ENCODE measurements at places on chromosomes 2 and 18.
A peak's percentile ranks its signal among the peaks of the same experiment; 100 is the strongest.

DNA sequence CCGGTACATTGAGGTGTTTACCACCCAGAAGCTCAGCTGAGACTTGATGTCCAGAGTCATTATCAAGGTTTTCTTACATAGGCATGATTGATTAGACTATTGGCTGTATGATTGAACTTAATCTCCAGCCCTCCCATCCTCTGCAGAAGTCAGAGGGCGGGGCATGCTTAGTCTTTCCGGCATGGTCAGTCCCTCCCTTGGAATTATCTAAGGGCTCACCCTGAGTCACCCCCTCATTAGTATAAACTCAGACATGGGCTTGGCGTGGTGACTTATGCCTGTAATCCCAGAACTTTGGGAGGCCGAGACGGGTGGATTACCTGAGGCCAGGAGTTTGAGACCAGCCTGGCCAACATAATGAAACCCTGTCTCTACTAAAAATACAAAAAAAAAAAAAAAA is 243.9 kb downstream of the VAPA start:
- DNase-seq = no peak

GRCh38 chr18:32889615-32890593 is 117.1 kb upstream of the KLHL14 start:
- DNase-seq = no peak

- DNase-seq = no peak
These were observed 5.2 kb downstream of the COPS8 start for GRCh38 chr2:237090906-237091305.

- DNase-seq = no peak
These were observed 136.7 kb downstream of the BCL2 start for GRCh38 chr18:63182861-63183260.

DNA sequence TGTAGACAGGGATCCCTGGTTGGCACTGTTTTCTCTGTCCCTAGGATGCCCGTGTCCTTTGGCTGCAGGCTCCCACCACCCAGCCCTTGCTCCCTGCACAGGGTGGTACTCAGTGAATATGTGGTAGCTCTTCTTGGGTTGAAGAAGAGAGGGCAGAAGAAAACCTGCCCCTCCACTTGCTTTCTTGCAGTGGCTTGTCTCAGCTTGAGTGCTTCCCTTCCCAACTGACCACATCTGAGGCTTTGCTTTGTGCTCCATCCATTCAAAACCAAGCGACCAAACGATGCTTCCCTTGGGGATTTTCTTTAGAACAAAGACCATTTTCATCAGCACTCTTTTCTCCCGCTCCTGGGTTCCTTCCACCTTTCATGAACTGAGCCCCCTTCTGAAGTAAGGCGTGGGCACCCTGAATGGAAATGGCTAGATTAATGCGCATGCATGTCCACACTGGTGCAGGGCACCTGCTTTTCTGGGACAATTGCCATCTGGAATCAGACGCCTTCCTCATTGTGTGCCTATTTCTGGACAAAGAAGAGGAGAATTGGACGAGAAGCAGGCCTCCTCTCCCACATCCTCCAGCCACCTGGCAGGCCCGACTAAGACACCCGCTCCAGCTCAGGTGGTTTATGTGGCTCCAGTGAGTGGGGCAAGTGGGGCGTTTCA is 59.1 kb downstream of the ARL4C start:
- no peak for DNase-seq

DNA sequence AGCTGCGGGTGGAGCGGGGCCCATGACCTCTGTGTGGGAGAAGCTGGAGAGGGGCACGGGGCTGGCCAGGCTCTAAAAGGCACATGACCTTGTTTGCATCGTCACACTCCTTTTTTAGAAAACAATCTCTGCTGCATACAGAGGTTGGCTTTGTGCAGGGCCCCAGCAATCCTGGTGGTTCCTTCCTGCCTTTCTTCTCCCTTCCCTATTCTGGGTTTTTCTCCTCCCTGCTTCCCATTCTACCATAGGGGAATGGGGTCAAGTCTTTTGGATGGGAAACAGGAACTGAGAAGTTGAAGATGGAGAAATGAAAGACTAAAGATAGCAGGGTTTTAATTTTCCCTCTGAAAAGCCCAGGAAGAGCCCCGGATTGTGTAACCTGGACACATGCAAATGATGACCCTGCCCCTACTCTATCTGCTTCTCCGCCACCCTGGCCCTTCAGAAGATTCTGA is 53.9 kb downstream of the ASAP2 start:
- peak; percentile 87 for DNase-seq

DNA sequence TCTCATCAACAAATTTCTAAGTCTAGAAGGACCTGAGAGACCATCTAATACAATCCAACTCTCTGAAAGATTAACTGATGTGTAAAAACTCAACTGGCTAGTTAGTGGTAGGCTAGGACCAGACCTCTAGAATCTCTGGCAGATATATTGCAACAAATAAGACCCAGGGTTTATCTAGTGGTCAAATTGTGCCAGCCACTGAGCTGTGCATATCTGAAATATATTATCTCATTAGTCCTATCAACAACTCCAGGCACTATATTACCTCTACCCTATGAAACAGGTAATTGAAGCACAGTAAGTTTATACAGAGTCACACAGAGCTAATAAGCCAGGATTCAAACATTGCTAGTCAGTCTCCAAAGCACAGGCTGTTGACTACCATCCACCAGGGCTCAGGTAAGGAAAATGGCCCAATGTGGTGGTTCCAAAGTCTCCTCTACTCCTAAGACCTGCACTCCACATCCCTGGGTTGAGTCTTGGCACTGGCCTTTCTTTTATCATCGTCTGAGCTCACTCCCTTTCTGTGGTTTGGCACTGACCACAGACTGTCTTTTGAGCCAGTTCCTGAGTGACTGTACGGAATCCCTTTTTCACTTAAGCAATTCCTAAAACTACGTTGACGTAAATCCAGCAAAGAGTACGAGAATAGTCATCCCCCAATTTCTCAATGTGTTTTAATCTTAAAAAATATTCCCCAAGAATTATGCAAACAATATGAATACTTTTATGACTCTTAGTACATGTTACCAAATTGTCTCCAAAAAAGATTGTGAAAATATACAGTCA is 11.9 kb upstream of the PID1 start:
- peak; percentile 80 for DNase-seq

- DNase-seq = no peak
These were observed 486.1 kb upstream of the UBE2E3 start for GRCh38 chr2:180494286-180494685.

- peak; percentile 69 for DNase-seq
These were observed 2.0 kb downstream of the NAGK start for GRCh38 chr2:71070294-71071093.

DNA sequence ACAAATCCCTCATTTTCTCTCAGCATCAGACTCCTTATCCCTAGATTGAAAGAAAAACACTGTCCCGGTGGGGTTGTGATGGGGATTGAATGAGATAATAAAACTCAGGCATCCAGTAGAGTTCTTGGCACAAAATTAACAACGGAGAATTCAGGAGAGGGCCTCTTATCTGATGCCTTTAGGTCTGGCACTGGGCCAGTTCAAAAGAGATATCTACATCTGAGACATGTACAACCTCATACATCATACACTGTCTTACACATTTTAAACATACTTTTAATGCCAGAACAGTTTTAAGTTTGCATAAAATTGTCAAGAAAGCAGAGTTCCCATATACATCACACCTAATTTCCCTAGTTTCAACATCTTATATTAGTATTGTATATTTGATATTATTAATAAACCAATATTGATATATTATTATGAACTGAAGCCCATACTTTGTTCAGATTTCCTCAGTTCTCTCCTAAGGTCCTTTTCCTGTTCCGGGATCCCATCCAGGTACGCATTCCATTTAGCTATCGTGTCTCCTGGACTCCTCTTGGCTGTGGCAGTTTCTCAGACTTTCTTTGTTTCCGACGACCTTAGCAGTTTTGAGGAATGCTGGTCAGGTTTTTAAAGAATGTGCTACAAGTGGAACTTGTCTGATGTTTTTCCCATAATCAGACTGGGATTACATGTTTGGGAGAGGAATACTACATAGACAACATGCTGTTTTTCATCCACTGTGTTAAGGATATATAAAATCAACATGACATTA is 27.8 kb downstream of the NXPH2 start:
- no peak for DNase-seq

GRCh38 chr2:61543062-61543461 is 4.9 kb upstream of the XPO1 start:
- DNase-seq = no peak

GRCh38 chr18:23266717-23267446 is 131.6 kb downstream of the CABLES1 start:
- no peak for DNase-seq

- no peak for DNase-seq
These were observed 16.6 kb downstream of the SETBP1 start for GRCh38 chr18:44697315-44697714.

DNA sequence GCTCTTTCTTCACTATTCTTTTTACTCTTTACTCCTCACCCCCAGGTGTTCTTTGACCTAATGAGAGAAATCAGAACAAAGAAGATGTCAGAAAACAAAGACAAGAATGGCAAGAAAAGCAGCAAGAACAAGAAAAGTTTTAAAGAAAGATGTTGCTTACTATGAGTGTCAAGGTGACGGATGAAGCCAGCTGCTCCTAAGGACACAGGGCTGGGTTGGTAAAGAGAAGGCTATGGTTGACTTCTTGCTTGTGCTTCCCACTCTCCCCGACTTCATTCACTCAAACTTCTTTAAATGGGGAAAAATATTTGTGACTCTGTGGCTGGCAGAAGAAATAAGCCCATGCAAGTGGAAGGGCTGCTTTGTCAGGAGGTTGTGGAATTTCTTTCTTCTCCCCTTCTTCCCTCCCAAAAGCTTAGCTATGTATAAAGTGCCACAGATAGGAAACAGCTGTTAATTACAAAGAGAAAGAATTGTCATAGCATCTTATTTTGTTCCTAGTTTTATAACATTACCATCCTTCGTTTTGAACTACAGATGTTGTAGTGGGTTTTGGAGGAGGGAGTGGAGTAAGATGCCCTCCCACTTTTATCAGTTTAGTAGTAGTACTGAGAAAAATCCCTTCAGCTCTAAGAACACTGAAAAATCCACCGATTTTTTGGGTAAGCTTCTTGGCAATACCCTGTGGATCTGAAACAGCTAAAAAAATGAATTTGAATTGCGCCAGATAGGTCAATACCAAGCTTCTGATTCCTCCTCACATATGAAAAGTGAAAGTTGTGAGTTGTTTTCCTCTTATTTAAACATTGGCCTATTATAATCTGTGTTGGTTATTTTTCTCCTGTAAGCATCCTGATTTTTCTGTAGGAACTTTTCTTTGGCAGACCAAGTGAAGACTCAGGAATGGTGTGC is 40.7 kb downstream of the RALB start:
- no peak for DNase-seq

DNA sequence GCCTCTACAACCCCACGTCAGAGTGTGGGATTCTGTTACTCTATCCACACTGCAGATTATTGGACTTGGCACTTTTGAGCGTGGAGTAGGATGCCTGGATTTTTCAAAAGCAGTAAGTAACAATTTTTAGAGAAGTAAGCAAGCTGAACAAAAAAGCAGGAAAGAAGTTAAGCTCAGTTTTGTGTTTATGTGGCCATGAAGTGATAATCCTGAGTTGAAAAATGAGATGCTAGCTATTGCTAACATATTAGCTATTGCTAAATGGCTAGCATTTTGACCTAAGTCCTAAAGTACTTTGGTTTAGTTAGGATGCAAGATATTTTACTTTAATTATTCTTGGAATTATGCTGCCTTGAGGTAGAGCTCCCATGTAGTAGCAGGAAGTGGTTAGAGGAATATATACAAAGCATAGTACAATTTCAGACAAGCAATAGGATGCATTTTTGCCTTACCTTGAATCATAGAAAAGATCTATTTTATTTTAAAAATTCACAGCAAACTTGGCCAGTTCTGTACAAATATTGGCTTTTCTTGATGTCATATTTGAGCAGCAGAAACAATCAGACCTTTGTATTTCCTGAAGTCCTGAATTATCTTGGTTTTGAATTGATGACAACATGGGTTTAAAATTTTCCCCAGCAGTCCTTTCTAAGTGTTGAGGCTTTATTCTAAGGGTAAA is 74.6 kb downstream of the COX7A2L start:
- no peak for DNase-seq

- DNase-seq = no peak
These were observed 49.8 kb upstream of the ANKRD62 start for GRCh38 chr18:12043811-12044210.

- no peak for DNase-seq
These were observed 33.7 kb downstream of the SLC9A4 start for GRCh38 chr2:102506743-102507142.

DNA sequence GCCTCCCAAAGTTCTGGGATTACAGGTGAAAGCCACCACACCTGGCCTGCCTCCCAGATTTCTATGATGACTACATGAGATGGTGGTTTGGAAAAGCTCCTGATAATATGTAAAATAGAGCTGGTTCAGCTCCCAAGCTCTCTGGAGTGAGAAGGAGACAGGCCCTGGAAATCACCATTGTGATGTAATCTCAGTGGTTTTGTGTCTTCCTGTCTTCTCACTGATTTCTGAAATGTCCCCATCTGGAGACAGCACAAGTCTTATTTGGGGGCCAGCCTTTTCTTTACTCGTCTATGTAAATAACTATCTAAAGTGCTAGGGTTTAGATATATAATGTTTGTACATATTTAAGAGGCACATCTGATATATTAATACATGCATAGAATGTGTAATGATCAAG is 64.0 kb downstream of the CCNT2 start:
- DNase-seq = no peak

- no peak for DNase-seq
These were observed 9.8 kb downstream of the FBXO11 start for GRCh38 chr2:47896450-47896968.

- no peak for DNase-seq
These were observed 122.5 kb downstream of the RNF152 start for GRCh38 chr18:61770279-61770678.

DNA sequence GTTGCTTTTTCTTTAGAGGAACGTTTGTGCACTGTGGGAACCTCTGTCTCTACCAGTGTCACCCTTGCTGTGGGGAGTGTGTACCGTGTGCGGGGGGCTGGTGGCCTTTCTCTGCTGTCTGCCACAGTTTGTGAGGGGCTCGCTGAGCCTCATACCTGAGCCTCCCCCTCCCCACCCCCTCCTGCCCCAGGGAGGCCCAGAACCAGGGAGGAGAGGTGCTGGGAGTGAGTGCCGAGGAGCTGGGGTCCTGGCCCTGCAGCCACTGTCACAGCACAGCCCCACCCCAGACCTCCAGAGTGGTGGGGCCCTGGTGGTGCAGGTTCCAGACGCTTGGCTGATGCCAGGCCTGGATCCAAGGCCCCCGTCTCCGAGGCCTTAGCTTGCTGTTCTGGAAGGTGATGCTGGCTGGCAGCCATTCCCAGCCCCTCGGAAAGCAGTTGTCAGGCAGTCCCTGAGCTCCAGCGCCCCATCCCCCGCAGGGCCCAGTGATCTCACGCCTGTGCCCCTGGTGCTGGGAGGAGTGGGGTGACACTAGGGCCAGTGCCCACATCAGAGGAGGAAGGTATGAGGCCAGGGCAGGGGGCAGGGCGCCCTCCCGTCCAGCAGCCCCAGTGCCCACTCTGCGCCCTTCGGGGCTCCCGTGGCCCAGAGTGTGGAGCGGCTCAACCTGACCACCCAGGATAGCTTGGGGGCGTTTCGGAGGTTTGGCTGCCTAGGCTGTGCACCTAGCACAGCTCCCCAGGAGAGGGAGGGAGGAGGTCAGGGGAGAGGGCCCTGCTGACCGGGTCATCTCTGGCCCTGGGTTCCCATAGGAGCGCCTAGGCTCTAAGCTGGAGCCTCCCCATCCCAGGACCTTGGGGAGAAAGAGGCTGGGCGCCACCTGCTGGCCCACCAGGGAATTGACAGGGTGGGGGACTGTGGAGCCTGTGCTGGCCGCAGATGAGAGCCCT is 53.0 kb upstream of the ALPP start:
- peak; percentile 18 for DNase-seq

- no peak for DNase-seq
These were observed 31.4 kb upstream of the MFSD6 start for GRCh38 chr2:190376591-190377245.

GRCh38 chr2:127986548-127987079 is 41.2 kb downstream of the SAP130 start:
- no peak for DNase-seq
